ENCODE measurements at places on chromosomes 6 and 20.

- no peak for DNase-seq
These were observed 39.1 kb downstream of the TMX4 start for GRCh38 chr20:7980332-7981046.

GRCh38 chr20:3459881-3460307 is 10.9 kb upstream of the ATRN start:
- no peak for DNase-seq

GRCh38 chr6:98880486-98880885 is 46.1 kb downstream of the POU3F2 start:
- DNase-seq, result no peak

DNA sequence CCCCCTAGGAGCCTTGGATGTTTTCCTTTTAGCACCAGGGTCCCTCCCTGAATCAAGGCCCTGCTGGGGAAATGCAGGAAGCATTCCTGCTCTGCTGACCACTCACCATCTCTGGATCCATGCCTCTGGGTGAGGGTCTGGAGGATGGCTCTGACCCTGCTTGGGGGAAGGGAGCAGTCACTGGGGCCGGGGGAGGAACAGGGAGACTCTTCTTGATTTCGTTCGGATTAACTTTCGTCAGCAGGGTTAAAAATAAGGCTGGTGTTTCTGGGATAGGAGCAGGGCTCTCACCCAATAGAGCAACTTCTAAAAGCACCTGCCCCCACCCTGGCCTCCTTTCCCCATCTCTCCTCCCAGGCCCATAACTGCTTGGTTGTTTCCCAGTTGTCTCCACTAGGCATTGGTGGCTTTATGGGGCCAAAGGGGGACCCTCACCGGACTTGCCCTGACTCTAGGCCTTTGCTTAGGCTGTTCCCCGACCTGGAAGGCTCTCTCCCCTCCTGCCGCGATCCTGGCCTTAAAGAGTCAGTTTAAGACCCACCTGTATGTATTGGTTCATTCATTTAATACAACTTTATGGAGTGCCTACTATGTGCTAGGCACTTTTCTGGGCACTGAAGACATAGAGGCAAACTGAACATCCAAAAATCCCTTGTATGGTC is 63.0 kb downstream of the JPH2 start:
- peak; percentile 48 for DNase-seq

DNA sequence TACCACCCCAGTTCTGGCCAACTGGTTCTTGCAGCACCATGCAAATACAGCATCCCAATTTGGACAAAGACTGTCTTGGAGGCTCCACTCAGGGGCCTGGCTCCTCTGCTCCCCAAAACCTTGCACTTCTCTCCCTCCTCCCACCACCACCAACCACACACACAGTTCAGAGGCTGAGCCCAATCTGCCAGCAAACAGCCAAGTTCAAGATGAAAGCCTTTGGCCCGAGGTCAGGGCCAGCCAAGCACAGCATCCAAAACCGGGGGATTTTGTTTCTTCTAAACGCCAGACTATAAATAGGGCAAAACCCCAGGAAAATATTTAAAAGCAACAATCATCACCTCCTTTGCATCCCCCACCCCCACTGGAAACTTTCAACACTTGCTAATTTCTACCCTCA is 5.7 kb downstream of the KCNK5 start:
- DNase-seq, result no peak

- DNase-seq, result no peak
These were observed 69.7 kb downstream of the EPB41L2 start for GRCh38 chr6:130993292-130993765.

- DNase-seq, result no peak
These were observed 44.8 kb downstream of the FARS2 start for GRCh38 chr6:5305968-5306626.

DNA sequence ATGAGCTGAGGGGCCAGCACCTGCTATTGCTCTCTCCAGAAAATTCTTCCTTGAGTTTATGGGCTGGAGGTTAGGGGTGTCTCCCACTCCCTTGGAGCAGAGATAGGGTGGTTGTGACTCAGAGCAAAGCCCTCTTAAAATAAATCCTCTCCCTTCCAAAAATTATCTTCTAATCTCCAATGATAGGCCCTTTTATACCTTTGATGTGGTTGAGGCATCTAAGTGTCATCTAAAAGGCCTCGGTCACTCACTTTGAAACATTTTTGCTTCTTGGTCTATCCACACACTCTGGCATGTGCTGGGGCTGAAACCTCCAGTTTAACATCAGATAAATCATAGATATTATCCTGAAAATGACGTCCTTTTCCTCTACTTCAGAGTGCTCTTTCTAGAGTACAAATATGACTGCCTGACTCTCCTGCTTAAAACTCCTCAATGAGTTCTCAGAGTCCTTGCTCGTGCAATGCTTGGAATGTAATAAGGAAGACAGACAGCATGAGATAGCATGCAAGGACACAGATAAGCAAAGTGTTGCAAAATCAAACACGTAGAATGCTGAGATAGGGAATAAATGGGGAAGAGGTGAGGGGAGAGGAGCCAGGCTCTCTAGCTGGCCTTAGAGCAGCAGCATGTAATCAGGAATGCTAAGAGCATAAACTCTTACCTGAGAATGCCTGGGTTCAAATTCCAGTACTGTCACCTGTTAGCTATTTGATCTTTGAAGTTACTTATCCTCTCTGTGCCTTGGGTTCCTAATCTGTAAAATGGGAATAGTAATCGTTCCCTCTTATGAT is 374.1 kb upstream of the CITED2 start:
- DNase-seq, result no peak

DNA sequence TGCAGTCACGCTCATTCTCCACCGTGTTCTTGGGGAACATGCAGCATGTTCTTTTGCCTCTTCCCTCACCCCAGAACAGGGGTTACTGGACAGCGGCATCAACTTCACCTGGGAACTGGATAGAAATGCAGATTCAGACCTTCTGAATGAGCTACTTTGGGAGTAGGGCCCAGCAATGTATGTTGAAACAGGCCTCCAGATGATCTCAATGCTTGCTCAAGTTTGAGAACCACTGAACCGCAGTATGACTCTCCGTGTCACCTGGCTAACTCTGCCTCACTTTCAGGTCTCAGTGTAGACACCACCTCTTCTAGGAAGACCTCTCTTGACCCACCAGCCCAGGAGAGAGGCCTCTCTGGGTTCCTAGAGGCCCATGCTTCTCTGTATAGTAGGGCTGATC is 4.9 kb downstream of the TRIB3 start:
- DNase-seq, result no peak

GRCh38 chr6:142207265-142207877 is 60.3 kb downstream of the VTA1 start:
- no peak for DNase-seq

- no peak for DNase-seq
These were observed 139.5 kb upstream of the MYLIP start for GRCh38 chr6:15989397-15989796.

- no peak for DNase-seq
These were observed 41.9 kb downstream of the AGPAT4 start for GRCh38 chr6:161232010-161232409.

- no peak for DNase-seq
These were observed 802.3 kb downstream of the MAFB start for GRCh38 chr20:39886650-39887190.

DNA sequence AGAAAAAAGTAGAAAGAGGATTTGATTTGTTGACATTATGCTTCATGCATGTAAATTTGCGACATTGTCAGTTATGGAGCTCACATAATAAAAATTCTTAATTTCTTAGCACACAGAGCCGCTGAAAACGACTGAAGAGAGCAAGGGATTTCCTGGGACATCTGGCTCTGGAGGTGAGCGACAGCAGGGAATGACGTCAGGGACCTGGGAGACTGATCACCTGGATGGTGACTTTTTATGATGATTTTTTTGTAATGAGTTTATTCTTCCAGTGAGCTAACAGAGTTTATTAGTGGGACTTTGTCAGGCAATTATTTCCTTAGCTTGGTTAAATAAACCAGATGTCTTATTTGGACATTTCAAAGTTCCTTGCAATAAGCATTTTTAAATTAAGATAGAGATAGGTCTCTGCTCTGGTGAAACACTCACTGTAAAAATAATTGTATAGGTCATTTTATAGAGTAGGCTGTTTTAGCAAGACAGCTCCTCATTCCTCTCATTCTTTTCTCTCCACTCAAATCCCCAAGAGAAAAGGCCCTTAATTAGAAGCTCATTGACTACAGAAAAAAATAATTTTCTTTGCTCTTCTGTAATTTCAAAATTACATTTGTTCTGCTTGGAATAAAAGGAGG is 19.4 kb downstream of the TMEM200A start:
- no peak for DNase-seq

DNA sequence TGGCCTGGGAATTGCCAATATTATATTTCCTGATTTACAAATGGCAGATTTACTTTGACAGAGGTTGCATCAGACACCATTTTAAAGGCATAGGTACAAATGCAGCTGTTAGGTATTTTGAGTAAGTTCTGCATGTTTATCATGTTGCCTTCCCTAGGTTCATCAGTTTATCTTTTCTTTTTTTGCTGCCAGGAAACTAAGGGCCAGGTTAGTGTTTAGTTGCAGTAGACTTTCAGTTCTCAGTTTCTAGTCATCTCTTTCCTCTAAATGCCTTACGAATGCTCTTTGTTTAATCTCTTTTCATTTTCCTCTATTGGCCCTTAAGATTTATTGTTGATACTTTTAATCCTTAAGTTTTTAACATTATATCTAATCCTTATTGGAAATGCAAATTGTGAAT is 129.9 kb downstream of the SMAP1 start:
- DNase-seq, result no peak

- DNase-seq, result no peak
These were observed 32.5 kb downstream of the MGME1 start for GRCh38 chr20:18001131-18001921.

- no peak for DNase-seq
These were observed 815.8 kb upstream of the EYS start for GRCh38 chr6:66522864-66523263.

GRCh38 chr6:139515511-139515910 is 141.1 kb upstream of the CITED2 start:
- no peak for DNase-seq

- no peak for DNase-seq
These were observed 5.5 kb downstream of the BFSP1 start for GRCh38 chr20:17525650-17526049.

DNA sequence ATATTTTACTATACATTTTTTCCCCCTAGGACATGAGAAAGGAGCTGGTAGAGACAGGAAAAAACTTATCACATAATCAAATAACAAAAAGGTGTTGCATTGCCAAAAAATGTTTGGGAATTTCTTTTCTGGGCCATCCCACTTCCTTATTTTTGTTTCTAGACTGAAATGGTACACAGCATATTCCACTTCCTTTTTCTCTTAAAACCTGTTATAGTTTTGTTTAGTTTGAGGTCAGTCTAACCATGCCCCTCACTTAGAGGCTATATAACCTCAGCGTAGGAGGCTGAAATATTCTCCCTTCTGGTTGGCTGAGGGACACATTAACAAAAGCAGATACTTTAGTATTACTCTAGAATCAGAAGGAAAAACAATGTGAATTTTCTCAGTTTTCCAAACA is 323.9 kb downstream of the GJA1 start:
- DNase-seq, result no peak

GRCh38 chr6:3946778-3947177 is 97.6 kb downstream of the FAM50B start:
- no peak for DNase-seq

- no peak for DNase-seq
These were observed 444.4 kb downstream of the HDGFL1 start for GRCh38 chr6:23013776-23014175.

- no peak for DNase-seq
These were observed 375.0 kb downstream of the CDC5L start for GRCh38 chr6:44762496-44762895.

DNA sequence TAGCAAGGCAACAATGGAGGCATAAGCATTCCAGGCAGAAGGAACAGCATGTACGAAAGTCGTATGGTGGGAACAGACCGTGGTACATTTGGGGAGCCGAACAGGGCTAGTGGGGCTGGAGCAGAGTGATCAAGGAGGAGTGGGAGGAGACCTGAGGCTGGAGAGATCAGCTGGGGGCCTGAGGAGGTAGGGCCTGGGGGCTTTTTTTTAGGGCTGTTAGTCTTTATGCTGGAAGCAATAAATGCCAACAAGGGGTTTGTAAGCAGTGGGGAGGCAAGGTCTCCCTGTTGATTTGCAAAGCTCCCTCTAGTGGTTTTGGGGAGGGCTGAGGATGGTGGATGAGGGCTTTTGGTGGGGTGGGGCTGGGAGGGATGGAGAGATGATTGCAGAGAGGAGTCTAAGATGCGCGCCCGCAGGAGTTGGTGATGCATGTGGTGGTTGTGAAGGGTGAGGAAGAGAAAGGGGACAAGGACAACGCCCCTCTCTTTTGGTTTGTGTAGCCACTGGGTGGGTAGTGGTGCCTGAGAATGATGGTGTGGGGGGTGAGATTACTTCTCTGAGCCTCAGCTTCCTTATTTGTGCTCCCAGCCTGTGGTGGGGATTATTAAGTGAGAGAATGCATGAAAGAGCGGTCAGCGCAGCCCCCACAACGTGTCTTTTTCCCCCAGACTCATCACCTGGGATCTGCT is 74.1 kb upstream of the TOX2 start:
- DNase-seq, result no peak

DNA sequence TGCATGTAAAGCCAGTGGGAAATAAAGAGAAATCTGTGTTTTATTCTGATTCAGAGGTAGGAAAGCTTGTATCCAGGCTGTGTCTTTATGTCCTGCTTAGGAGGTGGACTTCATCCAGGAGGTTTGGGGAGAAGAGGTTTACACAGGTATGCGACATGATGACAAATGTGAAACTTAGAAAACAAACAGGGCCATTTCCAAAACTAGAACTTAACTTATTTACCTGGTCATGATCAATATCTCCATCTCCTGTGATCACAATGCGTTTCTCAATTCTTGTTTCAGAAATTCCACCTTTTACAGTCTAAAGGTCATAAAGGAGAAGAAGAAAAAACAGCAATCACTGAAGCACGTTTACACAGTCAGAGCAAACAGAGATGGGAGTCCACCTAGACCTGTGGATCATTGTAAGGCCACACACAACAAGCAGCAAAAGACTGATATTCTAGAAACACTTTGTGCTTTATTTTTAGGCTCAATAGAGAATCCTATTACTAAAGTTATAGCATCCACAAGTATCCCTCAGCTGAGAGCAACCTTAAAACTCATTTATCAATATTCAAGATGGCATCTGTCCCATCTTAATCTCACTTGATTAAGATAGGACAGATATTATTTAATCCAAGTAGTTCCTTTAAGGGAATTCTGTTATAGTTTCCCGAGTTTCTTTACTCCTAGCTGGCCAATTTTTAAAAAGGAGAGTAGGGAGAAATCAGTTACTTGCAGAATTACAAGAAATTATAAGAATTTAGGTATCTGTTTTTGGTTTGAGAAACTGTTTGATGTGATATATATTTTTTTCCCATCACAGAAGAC is 36.4 kb downstream of the SMLR1 start:
- DNase-seq, result no peak

- DNase-seq, result no peak
These were observed 21.2 kb downstream of the C6orf132 start for GRCh38 chr6:42120895-42121865.

- no peak for DNase-seq
These were observed 93.2 kb downstream of the MMS22L start for GRCh38 chr6:97189767-97190166.

DNA sequence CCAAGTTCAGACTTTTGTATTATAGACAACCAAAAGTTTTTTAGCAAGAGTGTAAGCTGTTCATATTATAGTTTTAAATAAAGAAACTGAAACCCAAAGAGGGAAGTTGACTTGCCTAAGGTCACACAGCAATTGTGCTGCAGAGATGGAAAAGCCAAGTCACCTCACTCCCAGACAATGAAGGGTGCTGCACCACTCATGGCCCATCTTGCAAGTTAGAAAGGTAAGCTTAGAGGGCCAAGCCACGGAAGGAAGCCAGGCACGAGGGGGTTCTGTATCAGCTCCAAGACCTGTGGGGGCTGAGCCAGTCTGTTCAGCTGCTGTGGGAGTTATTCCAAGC is 860 bp downstream of the DEFB124 start:
- peak; percentile 34 for DNase-seq

GRCh38 chr6:56749632-56750151 is 107.0 kb upstream of the DST start:
- no peak for DNase-seq
